ENCODE measurements at places on chromosomes 5 and 9.

- no peak for DNase-seq
Observed at GRCh38 chr5:151569132-151570046, 21.7 kb downstream of the FAT2 start.

- no peak for DNase-seq
Observed at GRCh38 chr5:134437847-134438581, 26.3 kb upstream of the CDKN2AIPNL start.

- no peak for DNase-seq
Observed at GRCh38 chr9:135100241-135100681, 12.8 kb downstream of the OLFM1 start.

DNA sequence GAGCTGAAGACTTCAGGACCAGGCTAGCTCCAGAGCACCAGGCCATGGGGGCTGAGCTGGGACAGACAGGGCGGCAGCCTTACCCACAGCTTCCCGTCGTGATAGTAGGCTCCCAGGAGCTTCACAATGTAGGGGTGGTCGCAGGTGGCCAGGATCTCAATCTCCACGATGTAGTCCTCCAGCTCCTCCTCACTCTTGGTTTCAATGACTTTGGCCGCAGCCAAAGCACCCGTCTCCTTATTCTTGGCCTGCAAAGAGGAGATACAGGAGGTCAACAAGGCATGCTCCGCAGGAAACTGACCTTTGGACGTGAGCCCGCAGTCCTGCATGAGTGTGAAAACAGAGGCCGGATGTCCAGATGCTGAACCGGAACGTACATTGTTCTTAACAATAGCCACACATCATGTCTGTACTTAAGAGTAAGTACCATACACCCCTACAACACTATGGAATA, 31.5 kb downstream of the STK10 start:
- no peak for DNase-seq

DNA sequence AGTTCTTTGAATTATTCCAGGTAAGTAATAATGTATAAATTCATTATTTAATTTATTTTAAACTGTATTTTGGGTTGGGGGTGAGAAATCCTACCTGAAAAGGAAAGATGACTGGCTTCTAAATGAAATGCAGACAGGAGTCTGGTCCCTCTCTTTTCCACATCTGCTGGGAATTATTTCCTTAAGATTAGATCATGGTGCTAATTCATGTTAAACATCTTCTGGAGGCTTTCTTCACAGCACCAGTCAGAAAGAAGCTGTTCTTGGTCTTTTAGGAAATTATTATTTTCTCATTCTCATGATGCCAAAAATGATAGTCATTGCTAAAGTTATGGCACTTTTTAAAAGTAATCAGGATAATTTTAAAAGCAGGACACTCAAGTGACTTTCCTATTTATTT, 254.2 kb downstream of the CWC27 start:
- DNase-seq: no peak

- no peak for DNase-seq
Observed at GRCh38 chr9:95206143-95206542, 111.4 kb downstream of the FANCC start.

GRCh38 chr5:132012371-132013005, 1.0 kb upstream of the ACSL6 start:
- DNase-seq: no peak

DNA sequence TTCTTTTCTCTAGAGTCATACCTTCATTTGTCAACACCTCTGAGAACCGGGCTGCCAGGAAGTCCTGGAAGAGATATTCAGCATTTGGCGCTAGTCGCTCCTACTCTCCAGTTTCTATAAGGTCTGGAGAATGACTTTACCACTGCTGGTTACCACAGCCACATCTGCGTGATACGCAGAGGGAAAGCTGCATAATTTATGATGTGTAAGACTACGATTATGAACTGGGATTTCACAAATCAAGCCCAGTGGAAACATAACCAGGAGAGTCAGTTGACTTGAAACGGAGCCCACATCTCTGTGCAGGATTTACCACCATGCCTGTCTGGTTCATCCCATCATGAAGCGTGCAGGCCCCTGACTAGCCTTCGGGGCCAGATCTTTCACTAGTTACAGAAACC, 72.6 kb downstream of the FGF1 start:
- no peak for DNase-seq

DNA sequence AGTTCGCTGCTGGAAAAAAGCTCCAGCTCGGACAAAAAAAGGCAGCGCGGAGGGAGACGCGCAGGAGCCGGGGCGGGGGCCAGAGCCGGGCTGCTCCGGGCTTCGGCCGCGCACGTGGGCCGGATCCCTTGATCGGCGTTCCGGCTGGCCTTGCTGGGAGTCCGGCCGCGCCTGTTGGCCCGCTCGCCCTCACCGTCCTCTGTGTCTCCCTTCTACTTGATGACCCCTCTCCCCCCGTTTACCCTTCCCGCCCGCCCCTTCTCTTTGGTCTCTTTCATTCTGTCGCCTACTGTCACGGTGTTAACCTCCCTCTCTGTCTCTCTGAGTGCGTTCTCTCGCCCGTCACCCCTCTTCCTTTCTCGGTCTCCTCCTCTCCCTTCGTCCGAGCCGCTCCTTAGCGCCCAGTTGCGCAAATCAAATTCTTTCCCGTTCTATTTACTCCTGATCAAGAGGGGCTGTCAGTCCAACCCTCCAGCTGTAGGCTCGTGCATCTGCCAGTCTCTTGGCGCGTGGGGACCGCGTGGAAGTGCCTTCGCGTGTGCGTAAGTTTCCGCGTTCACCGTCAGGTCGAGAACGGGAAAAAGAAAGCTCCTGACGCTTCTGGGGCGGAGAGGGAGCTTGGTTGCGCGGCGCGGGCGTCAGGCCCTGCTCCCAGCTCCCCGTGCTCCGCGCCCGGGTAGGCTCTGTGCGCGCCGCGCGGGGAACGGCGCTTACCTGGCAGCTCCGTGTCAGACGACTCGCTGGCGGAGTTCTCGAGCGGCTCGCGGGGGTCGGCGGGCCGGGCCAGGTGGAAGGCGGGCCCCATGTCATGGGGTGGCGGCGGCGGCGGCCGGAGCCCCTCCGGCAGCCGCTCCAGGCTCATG, 798 bp downstream of the PITX1 start:
- peak; percentile 33 for DNase-seq

DNA sequence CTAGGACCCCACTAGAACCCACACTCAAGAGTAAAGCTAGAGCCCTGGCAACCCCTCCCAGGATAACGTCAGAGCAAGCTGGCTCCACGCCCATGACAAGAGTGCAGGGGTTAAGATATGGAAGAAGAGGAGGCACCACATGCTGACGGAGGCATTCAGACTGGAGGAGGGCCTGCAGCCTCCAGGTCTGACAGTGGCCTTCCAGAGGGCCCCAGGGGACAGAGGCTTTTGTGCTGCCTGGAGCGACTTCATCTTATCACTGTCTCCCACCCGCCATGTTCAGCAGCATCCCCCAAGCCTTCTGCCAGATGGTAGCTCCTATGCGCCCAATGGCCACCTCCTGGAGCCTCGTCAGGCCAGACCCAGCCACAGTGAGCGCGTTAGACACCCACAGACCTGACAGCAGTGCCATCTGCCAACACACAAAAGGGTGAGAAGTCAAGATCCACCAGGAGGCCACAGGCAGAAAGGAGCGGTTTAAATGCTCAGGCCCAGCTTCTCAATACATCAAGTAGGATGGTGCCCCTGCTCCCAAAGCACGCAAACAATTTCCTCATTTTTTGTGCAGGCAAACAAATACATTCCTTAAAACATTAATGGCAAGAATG, 65.8 kb downstream of the C5orf15 start:
- no peak for DNase-seq

DNA sequence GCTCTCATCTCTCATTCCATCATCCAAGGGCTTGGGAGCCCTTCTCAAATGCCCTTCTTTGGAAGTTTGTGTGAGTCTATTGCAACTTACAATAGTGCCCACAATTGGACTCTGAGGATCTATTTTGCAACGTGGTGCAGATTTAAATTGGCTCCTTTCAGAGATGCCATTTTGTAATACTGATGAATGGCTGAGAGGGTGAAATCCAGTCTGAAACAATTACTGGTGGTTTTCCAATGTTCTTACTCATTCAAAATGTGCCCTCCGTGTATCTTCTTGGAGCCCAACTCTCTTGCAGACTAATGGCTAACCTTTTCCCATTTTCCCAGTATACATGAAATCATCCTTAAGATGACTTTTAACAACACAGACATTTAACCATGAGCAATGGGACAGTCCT, 6.1 kb downstream of the ZNF462 start:
- no peak for DNase-seq

DNA sequence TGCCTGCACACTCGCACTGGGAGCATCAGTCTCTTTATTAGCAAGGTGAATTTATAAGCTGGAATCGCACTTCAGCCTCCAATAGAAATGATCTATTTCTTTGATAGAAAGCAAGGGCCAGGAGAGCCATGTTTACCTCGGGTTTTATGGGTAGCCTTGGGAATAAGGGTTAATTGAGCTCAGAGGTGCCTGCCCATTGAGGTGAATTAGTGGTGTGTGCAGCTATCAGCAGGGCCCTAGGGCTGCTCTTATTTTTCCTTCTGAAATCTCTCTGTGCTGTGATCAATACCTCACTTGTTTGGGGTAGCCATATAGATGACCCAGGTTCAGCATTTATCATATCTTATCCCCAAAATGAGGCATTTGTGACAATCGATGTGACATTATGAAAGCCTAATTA, 297.8 kb downstream of the EBF1 start:
- DNase-seq: no peak

- DNase-seq: peak; percentile 86
Observed at GRCh38 chr5:41843456-41844370, 26.5 kb downstream of the OXCT1 start.

DNA sequence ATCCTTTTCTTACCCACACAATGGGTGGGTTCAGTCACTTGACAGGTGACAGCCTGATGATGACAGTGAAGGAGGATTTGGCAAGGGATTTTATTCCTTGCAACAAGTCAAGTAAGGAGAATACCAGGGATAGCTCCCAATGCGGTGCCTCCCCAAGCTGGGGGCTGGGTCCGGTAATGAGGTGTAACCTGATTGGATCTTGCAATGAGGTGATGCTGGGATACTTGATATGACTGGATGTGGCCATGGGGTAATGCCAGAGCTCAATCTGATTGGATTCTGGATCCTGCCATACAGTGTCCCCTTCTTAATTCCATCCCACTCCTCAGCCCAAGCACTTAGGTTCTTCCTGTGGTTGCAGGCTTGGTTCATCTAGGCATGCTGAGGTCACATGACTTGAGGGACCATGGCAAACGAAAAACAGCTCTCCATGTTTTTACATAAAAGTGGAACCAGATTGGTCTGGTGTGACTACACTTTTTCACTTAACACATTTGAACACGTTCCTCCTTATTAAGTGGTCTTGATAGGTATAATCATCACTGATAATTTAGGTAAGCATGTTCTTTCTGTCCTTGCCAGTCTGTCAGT, 181.1 kb downstream of the PDZD2 start:
- no peak for DNase-seq

- no peak for DNase-seq
Observed at GRCh38 chr9:26928902-26929495, 18.0 kb downstream of the PLAA start.

- no peak for DNase-seq
Observed at GRCh38 chr5:81250004-81250403, 16.9 kb downstream of the CKMT2 start.

DNA sequence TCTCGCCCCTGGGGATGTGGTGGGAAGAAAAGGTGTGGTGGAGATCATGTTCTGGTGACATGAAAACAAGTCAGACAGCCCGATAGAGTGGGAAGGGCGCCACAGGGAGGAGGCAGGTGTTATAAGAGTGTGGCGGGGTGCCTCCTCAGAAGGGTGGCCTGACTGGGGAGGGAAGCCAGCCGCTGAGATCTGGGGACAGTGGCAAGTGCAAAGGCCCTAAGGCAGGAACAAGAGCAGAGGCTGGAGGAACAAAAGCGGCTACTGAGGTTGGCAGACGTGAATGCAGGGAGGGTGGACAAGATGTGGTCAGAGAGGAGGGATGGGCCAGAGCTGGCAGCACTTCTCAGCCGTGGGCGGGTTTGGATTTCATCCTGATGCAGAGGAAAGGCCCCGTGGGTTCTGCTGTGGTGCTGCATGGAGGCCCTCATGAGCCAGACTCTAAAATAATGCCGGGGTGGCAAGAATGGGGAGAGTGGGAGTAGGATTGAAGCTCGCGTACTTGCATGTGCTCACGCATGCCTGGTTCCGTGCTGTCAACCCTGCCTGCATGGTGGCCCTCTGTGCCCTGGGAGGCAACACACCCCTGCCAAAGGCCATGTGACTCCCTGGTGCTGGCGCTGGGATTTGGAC, 89.2 kb downstream of the MVB12B start:
- DNase-seq: no peak

DNA sequence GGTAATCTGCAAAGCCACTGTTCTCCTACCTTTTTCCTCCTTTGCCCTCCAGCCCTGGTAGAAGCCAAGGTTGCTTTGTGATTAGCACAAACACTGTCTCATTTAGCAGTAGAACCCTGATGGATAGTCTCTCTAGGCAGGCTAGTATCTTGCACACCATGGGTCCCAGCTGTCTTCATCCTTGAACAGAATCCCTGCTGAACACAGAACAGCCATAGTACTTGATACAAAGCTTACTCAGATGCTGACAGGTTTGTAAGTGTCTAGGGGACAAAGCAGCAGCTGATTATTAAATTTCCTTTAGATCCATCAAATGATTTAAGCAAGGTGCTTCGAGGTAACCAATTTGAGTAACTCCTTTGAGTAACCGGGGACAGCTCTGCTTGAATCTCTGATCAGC, 163.7 kb upstream of the PPP1R2B start:
- no peak for DNase-seq

DNA sequence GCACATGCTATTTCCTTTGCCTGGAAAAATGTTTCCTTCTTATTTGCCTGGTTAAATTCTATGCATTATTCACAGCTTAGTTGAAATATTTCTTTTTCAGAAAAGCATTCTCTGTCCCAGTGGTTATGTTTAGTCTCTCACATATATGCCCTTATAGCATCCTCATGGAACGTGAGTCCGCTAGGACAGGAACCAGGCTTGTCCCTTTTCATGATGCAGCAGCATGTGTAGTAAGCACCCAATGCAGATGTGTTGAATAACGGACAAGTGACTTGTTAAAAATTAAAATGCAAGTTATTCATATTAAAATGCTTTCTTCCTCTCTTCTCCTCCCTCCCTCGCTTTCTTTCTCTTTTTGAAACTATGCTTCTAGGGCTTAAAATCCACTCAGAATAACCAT, 349.3 kb downstream of the GLIS3 start:
- DNase-seq: no peak

DNA sequence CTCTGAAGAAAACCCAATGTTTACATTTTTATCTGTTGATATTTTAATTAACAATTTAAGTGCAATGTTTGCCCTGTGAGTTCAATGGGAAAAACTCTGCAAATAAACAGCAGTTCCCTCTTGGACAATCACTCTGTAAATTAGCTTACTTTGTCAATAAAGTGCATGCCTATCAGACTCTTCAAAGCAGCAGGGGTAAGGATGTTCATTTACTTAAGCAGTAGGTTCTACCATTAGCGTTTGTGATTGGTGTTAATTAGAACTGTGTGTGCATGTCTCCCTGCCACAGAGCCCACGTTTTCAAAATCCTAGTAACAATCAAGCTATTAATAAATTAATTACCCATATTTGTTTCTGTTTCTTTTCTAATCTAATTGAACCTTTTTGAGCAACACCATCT, 1921.6 kb upstream of the WWC1 start:
- peak; percentile 30 for DNase-seq
